NCI-H2107 (cell line): ENCODE measurements at places on chromosomes 1 and 21.
A peak's percentile ranks its signal among the peaks of the same experiment; 100 is the strongest.

DNA sequence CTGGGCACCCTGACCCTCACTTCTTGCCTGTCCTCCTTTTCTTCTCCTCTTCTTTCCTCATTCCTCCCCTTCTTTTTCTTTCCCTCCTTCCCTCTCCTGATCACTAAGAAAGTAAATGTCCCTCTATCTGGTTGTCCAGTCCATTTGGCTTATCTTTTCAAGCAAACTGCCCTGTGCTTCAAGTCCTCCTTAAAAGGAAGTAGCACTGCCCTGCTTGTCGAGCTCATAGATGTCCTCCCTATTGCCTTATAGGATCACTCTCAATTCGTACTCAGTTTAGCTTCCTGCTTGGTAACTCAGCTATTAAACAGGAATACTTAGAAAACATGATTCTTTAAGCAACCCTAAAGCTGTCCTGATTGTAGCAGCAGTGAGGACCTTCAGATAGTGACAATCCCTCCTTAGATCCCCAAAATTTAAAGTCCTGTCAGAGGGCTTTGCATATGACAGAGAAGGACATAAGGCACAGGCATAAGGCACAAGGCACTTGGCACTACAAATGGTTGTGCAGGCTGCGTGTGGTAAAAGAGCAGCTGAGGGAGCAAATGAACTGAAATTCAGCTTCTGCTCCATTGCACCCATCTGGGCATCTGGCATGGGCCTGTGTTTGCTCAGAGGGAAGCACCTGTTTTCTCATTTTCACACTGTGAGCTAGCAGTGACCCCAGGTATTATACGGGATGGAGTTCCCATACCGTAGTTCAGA is 26.1 kb upstream of the SLAMF6 start:
- DNase-seq, result peak; percentile 9

GRCh38 chr1:160328184-160328583 is 14.9 kb downstream of the COPA start:
- DNase-seq, result no peak

DNA sequence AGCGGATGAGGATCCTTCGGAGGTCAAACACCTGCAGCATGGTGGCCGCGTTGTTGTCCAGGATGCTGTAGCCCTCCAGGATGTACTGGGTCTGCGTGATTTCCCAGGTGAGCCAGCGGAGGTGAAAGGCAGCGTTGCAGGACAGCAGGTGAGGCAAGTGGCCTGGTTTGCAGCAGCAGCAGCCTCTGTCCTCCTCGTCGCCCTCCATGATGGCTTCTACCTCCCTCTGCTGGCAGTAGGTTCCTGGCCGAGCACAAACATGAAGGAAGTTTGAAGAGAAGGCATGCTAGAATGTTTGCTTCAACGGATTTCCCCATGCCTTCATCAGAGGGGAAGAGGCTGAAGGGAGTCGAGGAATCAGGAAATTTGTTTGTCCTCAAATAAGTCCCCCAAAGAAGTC is 74.7 kb downstream of the NTPCR start:
- no peak for DNase-seq

- no peak for DNase-seq
Measured at GRCh38 chr1:203751051-203751450, 13.9 kb upstream of the LAX1 start.

DNA sequence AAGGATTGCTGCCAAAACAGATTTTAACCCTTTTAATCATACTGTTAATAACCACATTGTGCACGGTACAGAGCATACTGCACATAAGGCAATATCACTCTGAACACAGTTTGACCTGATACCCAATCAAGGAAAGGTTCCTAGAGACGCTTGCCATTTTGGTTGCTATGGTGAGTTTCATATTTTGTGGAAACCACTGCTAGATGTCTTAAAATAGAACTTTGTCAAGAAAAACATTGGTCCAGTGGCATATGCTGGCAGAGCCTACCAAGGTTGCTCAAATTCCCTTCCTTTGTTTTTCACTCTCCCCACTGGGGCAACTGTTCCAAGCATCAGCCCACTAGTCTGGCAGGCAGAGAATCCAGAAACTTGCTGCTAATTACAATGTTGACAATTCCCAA is 114.8 kb upstream of the DPYD start:
- peak; percentile 23 for DNase-seq

DNA sequence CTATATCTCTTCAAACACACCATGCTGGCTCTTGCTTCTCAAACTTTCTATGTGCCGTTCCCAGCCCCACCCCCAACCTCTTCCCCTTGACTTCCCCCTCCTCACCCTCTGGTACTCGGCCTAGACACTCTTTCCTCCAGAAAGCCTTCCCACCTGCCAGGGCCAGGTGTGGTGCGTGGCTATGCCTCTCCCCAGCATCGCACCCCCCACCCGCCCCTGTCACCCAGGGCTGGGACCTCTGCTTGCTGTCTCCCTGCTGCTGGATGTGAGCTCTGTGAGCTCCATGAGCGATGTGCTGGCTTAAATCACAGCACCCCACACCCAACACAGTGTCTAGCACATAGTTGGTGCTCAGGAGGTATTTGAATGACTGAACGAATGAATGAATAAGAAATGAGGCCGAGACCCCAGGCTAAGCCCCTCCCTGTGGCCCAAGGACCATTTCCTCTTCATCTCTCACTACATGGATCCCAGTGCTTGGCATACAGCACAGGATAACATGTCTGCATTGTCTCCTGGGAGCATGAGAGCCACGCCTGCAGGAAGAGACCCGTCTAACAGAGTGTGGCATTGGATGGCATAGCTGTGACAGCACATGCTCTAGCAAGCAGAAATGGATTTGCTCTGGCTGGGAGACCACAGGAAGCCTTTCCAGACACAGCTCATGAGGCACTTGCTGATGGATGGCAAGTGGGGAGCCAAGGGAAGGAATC is 19.7 kb downstream of the TNNT2 start:
- DNase-seq, result no peak

- no peak for DNase-seq
Measured at GRCh38 chr1:36320291-36320761, 3.1 kb downstream of the EVA1B start.

DNA sequence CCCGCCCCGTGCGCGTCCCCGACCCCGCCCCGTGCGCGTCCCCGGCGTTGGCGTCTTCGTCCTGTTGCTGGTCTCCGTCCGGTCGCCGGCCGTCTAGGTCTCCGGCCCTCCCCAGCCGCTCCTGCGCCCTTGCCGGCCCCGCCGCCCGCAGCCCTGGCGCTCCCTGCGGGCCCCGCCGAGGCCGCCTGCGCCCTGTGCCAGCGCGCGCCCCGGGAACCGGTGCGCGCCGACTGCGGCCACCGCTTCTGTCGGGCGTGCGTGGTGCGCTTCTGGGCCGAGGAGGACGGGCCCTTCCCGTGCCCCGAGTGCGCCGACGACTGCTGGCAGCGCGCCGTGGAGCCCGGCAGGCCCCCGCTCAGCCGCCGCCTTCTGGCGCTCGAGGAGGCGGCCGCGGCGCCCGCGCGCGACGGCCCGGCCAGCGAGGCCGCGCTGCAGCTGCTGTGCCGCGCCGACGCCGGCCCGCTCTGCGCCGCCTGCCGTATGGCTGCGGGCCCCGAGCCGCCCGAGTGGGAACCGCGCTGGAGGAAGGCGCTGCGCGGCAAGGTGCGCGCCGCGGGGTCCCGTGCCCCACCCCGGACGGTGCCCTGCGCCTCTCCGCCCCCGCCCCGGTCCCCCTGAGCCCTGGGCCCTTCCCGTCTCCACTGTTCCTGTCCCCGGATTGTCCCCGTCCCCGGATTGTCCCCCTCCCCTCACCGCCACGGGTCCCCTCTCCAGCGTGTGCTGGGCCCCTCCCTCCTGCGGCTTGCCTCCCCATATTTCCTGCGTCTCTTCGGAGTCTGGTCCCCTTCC is at the start of gene RNF187:
RNF187 (plus strand) TSS at position 47 of the 789 bp plus-strand sequence.
- no peak for DNase-seq

DNA sequence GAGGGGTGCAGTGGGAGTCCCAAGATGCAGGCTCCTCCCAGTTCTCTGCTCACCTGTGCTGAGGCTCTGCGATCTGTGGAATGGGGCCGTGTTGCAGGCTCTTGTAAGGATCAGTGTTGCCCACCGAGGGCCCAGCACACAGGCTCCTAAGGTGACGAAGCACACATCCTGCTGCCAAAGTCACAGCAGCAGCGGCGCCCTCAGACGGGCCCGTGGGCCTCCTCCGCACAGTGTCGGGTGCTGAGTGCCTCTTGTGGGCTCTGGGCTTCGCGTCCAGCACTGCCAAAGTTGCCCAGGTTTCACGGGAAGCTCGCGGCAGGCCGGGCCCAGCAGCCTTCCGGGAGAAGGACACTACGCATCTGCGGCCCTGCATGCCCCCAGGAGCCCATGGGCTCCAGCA is 72.1 kb upstream of the ABCG1 start:
- no peak for DNase-seq
